ENCODE measurements at places on chromosomes 4 and X.

DNA sequence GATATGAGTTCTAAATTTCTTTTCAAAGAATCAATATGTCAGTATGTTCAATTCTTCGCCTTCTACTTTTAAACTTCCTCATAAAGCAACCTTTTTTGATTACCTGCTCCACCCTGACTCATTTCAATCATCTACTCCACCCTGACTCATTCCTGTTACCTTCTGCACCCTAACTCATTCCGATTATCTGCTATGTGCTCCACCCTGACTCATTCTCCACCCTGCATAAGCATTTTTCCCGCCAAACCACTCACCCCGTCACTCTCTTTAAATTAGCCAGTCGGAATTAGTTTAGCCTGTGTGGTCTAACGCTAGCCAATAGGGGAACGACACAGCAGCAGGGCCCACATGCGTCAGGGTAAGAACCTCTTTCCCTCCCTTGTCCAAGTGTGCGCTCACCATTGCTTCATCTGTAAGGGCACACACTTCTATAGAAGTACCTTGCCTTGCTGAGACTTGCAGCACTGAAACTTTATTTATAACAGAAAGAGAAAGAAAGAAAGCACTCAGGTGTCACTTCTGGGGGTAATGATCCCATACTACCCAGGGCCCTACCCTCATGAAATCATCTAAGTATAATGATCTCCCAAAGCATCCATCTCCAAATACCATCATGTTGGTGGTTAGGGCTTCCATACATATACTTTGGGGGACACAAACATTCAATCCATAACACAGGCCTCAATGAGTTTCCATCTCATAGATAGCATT is 875.2 kb downstream of the RAPGEF2 start:
- DNase-seq, result no peak

GRCh38 chr4:70734168-70734954 is 12.6 kb downstream of the RUFY3 start:
- no peak for DNase-seq

GRCh38 chr4:82437285-82438005 is 7.1 kb downstream of the ENOPH1 start:
- peak; percentile 14 for DNase-seq

GRCh38 chr4:122038896-122039295 is 87.0 kb upstream of the TRPC3 start:
- DNase-seq, result no peak

DNA sequence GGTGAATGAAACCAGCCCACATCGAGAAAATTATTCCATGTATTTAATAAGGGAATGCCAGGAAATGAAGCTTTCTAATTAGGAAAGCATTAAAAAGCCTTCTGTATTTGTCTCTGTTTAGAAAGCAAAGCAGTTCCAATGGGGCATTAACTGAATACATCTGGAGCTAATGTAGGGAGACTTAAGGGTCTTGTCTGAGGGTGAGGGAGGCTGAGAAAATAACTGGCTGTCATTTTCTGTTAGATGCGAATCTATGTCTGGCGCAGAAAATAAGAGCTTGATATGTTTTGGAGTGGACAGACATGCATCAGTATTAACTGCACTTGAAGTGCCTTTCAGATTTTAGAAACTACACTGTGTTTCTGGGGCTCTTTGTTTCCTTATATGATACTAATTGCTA is 111.3 kb downstream of the KLHL8 start:
- no peak for DNase-seq

GRCh38 chr4:84673475-84674240 is 90.7 kb downstream of the CDS1 start:
- no peak for DNase-seq

DNA sequence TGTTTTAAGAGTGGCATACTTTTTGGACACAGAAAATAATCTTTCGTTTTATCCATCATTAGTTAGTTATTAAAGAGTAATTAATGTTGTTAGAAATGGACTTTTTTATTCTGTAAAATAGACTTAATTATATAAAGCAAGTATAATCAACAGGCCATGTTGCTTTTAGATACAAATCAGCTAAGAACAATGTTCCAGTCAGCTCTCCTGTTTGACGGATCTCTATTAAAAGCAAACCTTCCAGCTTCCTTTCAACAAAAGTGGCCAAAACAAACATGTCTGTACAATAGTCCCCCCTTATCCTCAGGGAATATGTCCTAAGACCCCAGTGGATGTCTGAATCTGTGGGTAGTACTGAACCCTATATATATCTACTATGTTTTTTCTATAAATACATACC is 4.9 kb upstream of the SLC10A4 start:
- no peak for DNase-seq

DNA sequence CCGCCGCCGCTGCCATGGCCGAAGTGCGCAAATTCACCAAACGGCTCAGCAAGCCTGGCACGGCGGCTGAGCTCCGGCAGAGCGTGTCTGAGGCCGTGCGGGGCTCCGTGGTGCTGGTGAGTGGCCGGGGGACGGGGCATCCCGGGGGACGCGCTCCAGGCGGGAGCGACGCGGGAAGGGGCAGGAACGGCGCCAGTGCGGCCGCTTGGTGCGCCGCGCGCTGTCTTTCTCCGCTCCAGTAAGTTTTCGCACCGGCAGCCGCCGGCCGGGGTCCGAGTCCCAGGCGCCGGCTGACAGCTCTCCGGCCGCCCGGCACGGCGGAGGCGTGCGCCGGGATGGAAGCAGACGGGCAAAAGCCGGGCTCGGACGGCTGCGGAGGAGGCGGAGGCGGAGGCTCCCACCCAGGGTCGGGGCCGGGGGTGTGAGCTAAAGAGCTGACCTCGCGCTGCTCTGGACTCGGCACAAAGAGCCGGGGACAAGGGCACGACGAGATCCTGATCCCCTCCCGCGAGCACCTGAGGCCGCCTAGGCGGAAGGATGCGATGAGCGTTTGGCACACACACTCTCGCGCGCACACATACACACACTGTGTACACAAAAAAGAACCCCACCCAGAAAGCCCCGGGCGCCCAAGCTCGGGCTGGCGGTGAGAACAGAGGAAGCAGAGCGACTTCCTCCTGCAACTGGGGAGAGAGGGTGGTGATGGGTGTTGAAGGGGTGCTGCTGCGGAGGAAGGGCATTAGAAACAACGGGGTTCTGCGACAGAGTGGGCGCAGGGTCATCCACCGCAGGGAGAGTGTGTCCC is 545 bp downstream of the DOCK11 start:
- DNase-seq, result peak; percentile 42

- peak; percentile 61 for DNase-seq
Measured at GRCh38 chr4:60463857-60464502, 736.1 kb upstream of the ADGRL3 start.

- no peak for DNase-seq
Measured at GRCh38 chr4:188536826-188537225, 397.6 kb downstream of the TRIML1 start.

DNA sequence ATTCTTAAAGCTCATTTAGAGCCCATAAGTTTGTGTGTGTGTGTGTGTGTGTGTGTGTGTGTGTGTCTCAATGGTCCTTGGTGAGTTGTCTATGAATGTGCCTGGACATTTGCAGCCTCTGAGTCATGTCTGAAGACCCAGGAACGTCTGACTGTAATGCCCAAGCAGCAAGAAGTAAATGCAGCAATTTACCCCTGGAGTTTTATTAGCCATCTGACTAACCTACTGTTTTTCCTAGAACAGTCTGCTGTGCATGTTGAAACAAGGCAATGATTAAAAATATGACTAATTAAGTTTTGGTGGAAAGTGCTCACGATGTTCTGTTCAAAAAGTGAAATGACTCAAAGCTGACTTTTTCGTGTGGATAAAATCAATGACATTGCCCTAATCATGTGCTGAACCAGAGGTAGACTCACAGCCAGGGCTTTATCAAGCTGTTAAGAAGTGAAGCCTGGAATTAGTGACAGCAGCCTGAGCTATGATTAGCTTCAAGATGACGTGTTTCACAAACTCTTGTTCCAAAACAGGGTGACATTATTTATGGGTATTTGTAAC is 201.6 kb downstream of the CPE start:
- no peak for DNase-seq

DNA sequence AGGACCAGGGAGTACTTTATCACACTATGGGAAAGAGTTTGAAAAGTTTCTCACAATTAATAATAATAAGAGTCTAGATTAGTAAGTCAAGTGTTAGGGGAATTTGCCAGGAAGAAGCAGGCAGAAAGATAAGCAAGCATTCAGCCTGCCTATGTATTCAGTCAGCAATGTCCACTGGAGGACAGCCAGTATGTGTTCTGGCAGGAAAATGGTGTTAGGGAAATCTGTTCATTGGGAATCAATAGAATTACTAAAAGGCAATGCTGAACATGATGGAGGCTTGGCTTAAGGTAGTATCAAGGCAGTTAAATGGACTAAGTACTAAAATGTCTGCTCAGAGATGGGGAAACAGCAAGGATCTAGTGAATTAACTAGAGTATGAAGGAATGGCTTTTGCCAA is 221.2 kb downstream of the PPP4R3C start:
- DNase-seq, result no peak

- DNase-seq, result no peak
Measured at GRCh38 chr4:74658116-74658515, 136.2 kb downstream of the BTC start.

DNA sequence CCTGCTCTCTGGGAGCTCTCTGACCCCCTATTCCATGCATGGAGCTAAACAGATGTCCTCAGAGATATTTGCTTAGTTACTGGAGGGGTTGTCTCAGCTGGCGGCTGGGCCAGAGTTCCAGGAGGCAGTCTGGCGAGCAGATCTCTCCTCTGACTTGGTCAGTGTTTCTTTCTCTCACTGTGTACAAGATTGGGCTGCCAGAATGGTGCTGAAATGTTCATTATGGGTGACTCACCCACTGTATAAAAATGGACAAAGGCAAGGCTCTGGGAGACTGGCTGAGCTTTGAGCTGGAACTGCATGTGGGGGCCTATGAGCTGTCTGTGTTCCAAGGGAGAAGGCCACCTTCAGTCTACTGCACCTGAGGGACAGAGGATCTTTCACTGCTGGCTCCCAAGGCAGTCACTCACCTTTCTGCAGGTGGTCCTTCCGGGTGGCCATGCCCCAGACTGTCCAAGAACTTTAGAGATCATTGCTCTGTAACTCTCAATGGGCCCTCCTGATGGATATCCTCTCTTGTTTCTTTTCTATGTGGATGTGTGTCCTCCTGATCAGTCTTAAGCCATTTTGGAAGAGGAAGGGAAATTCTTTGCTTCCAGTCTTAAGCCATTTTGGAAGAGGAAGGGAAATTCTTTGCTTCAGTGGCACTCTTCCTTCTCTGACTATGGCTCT is 88.2 kb downstream of the CFAP299 start:
- DNase-seq, result no peak

GRCh38 chr4:145101091-145101490 is 3.0 kb downstream of the ABCE1 start:
- no peak for DNase-seq

DNA sequence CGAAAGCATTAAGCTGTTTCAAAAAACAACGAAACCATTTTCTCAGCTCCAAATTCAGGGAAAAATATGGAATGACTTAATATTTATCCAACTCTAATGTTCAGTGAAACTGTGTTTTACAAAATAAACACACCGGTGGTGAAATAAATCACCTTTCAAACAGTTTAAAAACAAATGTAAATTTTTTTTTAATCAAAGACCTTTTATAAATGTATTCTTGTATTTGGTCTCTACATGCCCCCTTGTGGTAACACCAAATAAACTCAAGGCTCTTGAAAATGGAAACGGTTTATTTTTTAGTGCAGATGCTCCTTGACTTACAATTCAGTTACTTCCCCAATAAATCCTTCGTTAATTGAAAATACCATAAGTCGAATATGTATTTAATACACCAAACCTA is 45.8 kb upstream of the ITM2A start:
- DNase-seq, result peak; percentile 29

- no peak for DNase-seq
Measured at GRCh38 chr4:31557437-31557836, 837.3 kb downstream of the PCDH7 start.

GRCh38 chr4:148053298-148054003 is 321.6 kb downstream of the ARHGAP10 start:
- no peak for DNase-seq

- no peak for DNase-seq
Measured at GRCh38 chr4:155510771-155511170, 134.0 kb upstream of the MAP9 start.

- no peak for DNase-seq
Measured at GRCh38 chr4:40842725-40843423, 93.1 kb downstream of the NSUN7 start.

DNA sequence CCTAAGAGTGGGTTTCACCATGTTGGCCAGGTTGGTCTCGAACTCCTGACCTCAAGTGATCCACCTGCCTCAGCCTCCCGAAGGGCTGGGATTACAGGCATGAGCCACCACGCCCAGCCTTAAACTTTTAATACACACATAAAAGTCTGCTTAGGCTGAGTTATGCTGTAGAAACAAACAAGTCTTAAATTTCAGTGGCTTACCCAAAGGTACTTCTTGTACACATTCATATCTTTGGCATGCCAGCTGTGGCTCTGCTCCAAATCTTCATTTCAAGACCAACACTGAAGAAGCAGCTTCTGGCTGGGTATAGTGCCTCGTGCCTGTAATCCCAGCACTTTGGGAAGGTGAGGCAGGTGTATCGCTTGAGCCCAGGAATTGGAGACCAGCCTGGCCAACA is 80.3 kb downstream of the PPEF2 start:
- DNase-seq, result no peak

DNA sequence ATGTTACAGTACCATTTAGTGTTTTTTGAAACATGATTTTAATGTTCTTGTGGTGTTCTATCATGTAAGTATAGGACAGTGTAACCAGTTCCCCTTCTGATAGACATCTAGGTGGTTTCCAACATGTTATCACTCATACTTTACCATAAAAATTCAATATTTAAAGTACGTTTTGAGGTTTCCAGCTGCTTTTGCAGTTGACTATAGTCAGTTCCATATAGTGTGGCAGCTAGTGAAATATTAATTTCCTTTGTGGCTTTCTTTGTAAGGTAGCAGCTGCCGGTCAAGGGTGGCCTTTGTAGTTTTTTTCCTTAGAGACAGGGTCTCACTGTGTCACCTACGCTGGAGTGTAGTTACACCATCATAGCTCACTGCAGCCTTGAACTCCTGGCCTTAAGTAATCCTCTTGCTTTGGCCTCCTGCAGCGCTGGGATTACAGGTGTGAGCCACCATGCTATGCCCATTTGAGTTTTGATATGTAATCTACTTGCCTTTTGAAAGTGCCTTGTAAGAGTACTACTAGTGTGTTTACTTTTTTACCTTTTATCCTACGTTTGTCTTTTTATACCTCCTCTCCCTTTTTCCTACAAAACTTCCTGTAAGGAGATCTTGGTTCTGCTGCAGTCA is 63.0 kb downstream of the ARHGAP10 start:
- no peak for DNase-seq

GRCh38 chrX:41808047-41808446 is 84.1 kb downstream of the GPR82 start:
- no peak for DNase-seq

GRCh38 chr4:2339458-2340271 is 77.8 kb upstream of the MXD4 start:
- DNase-seq, result no peak
